ENCODE measurements at places on chromosomes 4 and X.

GRCh38 chr4:159185591-159186023 lies 82.7 kb downstream of the RAPGEF2 start:
- no peak for DNase-seq

- no peak for DNase-seq
These were observed 104.7 kb downstream of the GATB start for GRCh38 chr4:151656058-151656457.

DNA sequence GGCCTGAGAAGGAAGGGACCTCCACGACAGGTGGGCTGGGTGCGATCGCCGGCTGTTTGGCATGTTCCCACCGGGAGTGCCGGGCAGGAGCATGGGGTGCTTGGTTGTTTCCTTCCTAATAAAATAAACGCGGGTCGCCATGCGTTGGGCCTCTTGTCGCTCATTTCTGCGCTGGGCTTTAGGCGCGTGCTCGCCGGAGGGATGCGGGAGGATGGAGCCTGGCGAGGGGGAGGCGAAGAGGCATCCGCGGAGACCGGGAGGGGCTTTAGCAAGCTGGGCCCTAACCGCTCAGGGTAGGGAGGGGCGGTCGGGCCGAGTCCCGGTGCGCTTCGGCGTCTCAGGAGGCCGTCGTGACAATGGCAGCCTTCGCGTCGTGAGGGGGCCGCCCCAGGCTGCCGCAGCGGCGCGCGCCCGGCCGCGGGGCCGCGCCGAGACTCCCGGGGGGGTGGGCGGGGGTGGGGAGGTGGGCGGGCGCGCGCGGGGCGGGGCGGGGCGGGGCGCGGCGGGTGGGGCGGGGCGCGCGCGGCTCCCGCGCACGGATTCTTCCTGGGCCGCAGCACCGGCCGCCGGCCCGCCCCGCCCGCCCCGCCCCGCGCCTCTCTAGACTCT lies 476 bp upstream of the GDI1 start:
- peak; percentile 54 for DNase-seq

- no peak for DNase-seq
These were observed 85.1 kb downstream of the AFF1 start for GRCh38 chr4:87019898-87020297.

DNA sequence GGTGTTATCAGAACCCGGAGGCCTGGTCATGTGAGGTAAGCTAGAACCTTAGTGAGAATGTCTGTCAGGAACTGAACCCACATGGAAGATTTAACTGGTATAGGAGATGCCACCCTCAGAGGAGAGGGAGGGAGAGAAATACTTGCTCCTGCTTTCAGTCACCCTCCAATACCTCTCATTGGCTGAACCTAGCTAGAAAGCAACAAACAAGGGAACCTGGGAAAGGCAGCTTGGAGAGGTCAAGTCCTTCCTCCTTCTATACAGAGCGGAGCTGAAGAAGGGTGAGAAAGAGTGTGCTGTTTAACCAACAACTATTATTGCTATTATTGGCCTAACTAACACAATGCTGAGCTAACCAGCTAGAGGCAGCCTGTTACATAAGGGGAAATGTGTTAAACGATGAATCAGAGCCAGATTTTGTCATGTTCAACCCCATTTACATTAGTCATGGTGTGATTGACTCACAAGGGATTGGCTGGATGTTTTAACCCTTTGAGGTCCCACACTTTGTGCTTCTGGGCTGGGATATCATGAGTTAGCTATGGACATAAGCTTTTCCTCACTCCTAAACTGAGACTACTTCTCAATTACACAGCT lies 96.5 kb upstream of the ESX1 start:
- DNase-seq = no peak

DNA sequence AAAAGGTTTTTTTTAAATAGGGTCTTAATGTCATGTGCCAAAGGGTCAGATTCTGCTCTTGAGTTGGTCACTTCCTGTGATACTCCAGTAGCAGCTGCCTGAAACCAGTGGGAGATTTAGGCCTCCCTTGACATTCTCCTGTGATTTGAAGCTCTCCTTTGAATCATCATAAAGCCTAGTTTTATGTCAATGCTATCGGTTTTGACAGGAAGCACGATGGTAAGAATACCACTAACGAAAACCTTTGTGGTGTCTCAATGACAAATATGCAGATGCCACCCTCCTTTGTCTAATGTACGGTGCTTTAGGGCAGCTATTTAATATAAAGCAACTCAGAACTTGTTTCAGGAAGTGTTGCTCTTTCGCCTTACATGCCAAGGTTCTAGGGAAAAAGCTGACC lies 44.2 kb downstream of the CCNI start:
- no peak for DNase-seq

GRCh38 chrX:128078545-128078944 lies 26.3 kb upstream of the ACTRT1 start:
- no peak for DNase-seq

DNA sequence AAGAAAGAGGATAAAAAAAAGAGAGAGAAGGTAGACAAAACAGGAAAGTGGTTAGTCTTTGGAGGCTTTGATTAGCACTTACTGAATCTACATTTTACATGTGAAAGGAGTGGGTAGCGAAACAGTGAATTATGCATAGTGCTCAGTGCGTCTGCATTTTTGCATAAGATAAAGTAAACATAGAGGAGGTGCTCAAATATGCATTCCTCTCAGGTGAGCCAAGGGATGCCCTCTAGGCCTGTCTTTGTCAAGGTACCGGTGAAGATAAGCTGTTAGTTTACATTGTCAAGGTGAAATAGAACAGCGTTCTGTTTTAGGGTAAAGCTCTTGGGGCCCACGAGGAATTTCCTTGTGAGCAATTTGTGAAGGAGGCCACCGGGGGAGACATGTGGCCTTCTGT lies 260.6 kb downstream of the TRIML1 start:
- peak; percentile 76 for DNase-seq

DNA sequence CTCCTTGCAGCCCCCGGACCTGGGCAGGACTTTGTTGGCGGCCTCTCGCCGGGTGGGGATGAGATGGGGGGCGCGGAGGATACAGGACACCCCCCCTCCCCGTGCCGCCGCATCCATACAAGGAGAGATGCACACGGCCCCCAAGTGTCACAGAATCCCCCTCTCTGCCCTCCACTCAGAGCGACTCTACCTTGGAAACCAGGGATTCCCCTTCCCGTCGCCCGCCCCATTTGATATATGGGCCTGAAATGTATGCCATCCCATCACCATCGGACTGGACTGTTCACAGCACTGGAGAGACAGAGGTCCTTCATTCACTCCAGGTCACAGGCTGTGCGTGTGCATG lies 426 bp downstream of the PORCN start:
- no peak for DNase-seq

- no peak for DNase-seq
These were observed 61.6 kb downstream of the SEC24D start for GRCh38 chr4:118774321-118774720.

- no peak for DNase-seq
These were observed 276.4 kb downstream of the PDGFC start for GRCh38 chr4:156695163-156695562.

DNA sequence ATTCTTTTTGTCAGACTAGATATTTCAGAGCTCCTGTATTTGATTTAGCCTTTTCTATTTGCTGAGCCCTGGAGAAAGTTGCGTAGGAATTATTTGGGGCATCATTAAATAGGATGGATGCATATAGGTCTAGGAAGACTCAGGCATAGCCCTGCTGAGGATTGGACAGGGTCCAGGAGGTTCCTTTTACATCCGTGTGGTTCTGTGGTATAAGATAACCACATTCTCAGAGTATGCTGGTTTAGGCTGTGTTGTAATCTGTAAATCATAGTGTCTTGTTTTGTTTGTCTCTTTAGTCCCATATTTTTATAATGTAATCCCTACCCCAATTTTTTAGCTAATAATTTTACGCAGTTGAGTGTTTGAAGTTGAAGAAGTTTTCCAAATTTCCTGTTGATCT lies 513.7 kb downstream of the RPA4 start:
- no peak for DNase-seq

GRCh38 chr4:6674500-6675149 lies 19.1 kb upstream of the S100P start:
- no peak for DNase-seq

- DNase-seq = no peak
These were observed 1.6 kb downstream of the KDM6A start for GRCh38 chrX:44874420-44875184.

- DNase-seq = peak; percentile 59
These were observed 22.4 kb upstream of the CLTRN start for GRCh38 chrX:15686818-15687685.

GRCh38 chrX:2708592-2709188 lies 17.6 kb downstream of the CD99 start:
- no peak for DNase-seq

DNA sequence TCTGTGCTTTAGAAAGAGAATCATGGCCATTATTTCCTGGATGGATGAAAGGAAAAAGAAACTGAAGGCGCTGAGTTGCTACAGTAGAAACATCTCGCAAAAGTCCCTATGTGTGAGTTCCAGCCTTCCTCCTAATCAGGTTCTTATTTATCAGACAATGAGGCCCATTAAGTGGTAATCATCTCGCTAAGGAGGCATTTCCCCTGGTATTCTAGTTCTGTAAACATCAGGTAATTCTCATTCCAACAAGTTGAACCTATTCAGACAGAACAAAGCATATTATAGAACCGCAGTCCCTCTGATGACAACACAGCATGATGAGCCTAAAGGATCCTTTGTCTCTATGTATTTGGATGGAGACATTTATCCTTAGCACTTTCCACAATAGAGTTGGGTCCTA lies 205.7 kb upstream of the MAOA start:
- DNase-seq = peak; percentile 31

- DNase-seq = no peak
These were observed 19.0 kb upstream of the SLC2A9 start for GRCh38 chr4:10040049-10040892.

DNA sequence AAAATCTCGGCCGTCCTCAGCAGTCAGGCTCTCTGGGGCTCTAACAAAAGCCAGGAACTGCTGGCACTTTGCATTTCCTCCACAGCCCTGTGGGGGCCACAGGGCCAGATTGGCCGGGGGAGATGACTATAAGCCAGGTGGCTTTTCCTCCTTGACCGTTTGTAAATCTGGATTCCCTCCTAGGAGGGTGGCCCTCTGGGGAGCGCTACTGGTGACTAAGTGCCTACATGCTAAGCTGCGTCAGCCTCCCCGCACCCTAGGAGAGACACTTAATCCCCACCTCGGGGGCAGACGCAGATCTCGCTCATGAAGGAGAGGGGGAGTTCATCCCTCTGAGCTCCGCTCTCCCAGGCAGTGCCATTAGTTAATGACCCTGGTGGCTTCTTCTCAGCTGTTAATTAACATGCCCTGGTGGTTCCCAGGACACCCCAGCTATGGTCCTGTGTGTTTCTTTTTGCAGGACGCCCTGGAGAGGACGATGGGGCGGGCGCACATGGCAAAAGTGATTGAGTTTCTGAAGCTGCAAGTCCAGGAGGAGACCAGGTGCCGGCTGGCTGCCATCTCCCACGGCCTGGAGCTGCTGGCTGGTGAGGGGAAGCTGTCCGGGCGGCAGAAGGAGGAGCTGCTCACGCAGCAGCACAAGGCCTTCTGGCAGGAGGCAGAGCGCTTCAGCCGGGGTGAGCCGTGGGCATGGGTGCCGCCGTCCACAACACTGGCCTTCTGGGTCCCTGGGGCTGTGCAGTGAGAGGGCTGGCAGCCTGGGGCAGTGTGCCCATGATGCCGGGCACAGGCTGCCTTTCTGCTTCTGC lies 41.6 kb downstream of the EVC start:
- DNase-seq = peak; percentile 90

GRCh38 chr4:119016636-119017035 lies 119.0 kb upstream of the MYOZ2 start:
- no peak for DNase-seq

Data from H9 (cell line).